CD4-positive, alpha-beta memory T cell (primary cell): ENCODE measurements at places on chromosomes 1 and 21. TPM values are rescaled to one million over a fixed set of nuclear protein-coding genes. Genes with fewer than 3 reads are reported as not detected.

GRCh38 chr1:85259912-85260274, 431 bp upstream of the C1orf52 start:
- DNase-seq = no peak

- no peak for DNase-seq
Observed at GRCh38 chr1:172447641-172448040, 3.8 kb upstream of the PIGC start.

- no peak for DNase-seq
Observed at GRCh38 chr1:70994753-70995268, 52.8 kb downstream of the PTGER3 start.

DNA sequence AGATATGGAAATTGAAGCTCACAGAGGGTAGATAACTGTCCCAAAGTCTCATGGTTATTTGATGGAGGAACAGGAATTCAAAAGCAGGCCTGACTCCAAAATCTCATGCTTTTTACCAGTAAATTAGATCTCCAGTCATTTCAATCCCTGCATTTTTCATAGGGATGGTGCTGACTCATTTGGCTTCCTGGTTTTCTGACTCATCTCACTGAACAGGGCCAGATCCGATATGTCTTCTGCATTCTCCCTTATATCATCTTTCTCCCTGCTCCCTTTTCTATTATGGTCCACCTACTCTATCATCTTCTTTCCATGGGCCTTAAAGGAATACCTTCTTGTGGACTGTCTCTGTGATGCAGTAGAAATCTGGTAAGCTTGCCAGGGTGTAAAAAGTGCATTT, 187.2 kb downstream of the FGGY start:
- DNase-seq = no peak

The CD101 gene
- total RNA-seq = 2.6 TPM

The KRTAP21-2 gene
- not detected for total RNA-seq

The OR2C3 gene
- not detected for total RNA-seq

DNA sequence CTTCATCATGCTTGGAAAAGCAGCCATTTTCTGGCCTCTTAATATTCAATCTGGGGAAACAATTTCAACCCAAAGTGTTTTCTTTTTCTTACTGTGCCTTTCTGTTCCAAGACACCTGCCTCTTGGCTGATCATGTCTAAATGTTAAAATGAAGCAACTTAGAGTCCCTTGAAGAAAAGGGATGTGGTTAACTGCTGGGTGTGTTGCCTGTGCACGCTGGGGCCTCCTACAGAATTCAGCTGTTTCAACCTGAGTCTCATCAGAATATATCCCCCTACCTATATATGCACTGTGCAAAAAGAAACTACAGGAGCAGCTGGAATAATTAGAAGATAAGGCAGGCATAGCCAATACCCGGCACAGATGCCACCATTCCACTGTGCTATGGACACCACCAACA, 222.0 kb downstream of the OMA1 start:
- no peak for DNase-seq

The LMX1A gene
- total RNA-seq = not detected

GRCh38 chr1:183126528-183126927, 59.5 kb upstream of the LAMC2 start:
- DNase-seq = no peak

DNA sequence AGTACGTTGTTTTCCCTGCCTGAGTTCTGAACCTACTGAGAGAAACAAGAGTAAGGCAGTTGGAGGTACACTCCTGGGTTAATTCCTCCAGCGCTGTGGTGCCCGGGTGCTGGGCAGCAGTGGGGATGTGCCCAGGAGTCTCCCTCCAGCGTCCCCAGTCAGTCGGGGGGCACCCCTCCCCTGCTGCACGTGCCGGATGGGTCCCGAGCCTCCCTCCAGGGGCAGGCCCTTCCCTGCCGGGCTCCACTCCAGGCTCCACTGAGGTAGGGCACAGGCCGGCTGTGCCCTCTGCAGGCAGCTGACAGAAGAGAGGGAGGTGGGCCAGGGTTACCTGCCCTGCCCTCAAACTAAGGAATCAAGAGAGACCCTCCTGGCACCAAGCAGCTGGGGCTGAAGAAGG, 238.1 kb upstream of the VAMP3 start:
- no peak for DNase-seq

GRCh38 chr1:188127507-188127906, 1298.8 kb downstream of the PLA2G4A start:
- DNase-seq = no peak

DNA sequence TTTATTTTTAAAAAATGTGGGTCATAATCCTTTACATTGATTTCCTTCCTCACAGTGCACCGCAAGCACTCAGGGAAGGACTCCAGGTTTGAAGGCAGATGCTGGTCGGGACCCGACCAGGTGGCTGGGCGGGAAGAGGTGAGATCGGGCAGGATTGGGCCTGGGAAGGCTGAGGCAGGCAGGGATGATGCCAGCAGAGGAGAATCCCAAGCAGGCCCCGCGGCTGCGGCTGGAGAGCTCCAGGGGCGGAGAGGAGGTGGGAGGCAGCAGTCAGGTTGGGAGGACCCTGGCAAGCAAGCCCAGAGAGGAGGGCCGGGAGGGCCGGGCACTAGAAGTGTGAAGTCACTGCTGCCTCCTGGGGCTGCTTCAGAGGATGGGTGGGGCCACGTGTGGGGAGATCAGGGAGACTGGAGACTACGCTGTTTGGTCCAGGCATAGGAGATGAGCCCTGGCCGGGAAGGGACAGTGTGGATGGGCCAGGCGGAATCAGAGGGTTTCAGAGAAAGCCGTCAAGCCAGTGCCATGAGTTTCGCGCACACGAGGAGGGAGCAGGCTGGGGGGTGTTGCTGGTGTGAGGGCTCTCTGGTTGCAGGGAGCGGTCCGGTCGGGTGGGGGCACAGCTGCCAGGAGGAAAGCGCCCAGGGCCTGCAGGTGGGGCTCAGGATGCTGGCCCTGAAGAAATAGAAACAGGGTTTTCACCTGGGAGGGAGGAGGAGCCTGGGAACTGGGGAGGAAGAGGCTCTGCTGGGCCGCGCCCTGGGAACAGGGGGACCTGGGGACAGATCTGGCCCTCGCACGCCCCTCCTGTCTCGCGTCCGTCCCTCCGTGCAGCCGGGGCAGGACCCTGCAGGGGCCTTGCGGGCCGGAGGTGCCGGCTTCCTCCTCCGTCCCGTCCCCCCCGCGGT, 888 bp upstream of the COL18A1 start:
- no peak for DNase-seq

DNA sequence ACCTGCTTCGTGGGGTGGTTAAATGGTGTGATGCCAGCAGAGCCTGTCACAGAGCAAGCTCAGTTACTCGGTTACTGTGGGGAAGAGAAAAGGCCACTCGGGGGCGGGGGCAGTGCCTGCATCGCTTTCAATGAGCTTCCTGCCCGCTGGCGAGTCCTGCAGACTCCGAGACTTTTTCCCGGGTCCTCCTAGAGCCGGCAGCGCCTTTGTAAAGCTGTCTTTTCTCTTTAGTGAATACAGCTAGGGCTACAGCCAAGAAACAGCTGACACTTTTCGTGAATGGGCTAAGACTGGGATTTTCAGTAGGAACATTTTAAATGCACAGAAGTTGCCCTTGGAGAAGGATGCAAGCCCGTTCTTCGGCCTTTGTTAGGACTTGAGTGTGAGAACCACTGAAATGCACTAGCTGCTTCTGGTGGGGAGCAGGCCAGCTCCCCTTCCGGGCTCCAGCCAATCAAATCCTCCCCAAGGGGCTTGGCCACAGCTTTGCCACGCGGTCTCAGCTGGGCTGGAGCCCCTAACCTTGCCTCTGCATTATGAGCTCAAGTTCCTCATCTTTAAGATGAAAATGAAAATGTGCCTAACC, 23.4 kb upstream of the EFHD2 start:
- no peak for DNase-seq

DNA sequence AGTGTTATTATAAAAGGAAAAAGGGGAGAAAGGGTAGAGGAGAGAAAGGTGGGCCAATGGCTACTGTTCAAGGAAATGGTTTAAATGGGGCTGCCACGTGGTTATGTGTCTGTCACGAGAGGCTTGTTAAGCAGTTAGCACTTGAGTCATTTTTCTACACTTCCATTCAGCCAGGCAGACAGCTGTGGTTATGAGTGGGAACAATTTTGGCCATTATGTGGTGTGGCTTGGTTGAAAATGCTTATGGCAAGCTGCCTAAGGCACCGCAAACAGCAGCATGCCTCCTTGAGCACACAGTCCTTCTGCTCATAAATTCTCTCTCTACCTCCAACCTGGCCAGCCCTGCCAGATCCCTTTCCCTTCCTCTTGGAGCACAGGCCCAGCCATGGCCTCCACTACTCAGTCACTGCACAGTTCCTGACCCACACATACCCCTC, 3.2 kb upstream of the SRM start:
- no peak for DNase-seq

- no peak for DNase-seq
Observed at GRCh38 chr1:94661431-94661932, 119.9 kb upstream of the F3 start.

GRCh38 chr1:172477216-172477615, 33.3 kb upstream of the PIGC start:
- no peak for DNase-seq

The CA14 gene
- total RNA-seq = not detected

The LHX8 gene
- not detected for total RNA-seq

GRCh38 chr1:210371916-210372315, 43.2 kb downstream of the HHAT start:
- DNase-seq = no peak

GRCh38 chr1:31382379-31382989, 9.6 kb upstream of the FABP3 start:
- DNase-seq = no peak

The MLLT11 gene
- 4.5 TPM for total RNA-seq

GRCh38 chr1:7956218-7957032, 5.1 kb upstream of the PARK7 start:
- DNase-seq = no peak

- DNase-seq = no peak
Observed at GRCh38 chr1:167052389-167052788, 37.8 kb downstream of the GPA33 start.

The LBR gene
- total RNA-seq = 150 TPM

DNA sequence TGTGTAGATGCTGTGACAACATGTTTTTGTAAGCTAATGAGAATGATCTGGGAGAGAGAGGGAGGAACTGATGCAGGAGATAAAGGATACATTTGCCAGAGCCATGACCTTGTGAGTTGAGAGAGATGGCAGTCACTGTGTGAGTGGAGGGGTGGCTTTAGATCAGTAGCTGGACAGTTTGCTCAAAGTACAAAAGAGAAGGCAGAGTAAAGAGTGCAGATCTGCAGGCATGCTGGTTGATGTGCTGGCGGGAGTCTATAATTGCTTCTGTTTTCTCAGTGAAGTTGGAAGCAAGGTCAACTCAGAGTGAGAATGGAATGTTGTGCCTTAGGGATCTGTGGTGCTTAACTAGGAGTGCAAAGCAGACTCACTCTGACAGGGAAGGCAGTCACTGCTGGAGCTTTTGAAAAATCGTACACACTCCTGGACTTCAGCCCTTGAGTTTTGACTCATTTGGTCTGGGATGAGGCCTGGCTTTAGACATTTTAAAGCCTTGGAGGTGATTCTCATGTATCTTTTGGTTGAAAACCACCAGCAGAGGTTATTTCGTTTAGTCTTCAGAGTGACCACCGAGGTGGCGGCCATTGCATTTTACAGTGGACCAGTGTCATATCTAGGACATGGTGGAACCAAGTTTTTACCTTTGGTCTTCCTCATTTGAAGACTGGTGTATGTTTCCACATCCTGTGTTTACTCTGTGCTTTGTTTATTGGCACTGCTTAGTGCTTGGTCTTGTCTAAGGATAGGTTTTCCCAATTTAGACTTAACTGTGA, 49.6 kb downstream of the MTR start:
- no peak for DNase-seq

The NTMT2 gene
- not detected for total RNA-seq

The HCN3 gene
- total RNA-seq = 5.3 TPM

- no peak for DNase-seq
Observed at GRCh38 chr1:9044236-9044635, 18.0 kb upstream of the SLC2A7 start.

- no peak for DNase-seq
Observed at GRCh38 chr21:40760821-40761220, 86.1 kb downstream of the DSCAM start.
